ENCODE measurements at places on chromosomes 5 and 9.

DNA sequence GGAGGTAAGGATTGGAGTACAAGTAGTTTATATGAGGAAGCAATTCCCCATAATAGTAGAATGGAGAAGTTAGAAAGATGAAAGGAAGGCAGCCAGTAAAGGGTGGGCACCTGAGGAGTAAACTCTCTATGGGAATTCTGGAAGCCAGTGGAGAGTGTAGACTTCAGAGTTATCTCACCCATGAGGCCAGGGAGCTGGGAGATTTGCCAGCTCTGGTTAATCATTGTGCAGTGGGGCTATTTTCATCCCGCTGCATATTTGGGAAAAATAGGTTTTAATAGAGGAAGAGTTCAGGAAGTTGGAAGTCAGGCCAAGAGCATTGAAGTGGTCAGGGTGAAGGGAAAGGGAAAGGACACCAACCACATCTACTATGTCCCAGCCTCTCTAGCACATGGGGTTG lies 242.3 kb upstream of the BRINP1 start:
- no peak for DNase-seq

DNA sequence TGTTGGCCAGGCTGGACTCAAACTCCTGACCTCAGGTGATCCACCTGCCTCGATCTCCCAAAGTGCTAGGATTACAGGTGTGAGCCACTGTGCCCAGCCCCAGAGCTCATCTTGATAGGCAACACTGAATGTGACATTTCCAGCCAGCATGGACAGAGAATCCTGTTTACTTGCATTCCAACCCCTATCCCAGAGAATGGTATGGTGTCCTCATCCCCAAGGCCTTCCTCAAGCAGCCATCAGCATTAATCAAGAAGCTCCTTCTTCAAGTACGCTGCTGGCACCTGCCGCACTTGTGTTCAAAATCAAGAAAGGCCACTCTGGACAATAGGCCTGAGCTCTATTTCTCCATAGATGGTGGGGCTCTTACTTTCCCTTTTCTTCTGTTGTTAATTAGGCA lies 40.2 kb downstream of the STARD4 start:
- DNase-seq, result no peak

DNA sequence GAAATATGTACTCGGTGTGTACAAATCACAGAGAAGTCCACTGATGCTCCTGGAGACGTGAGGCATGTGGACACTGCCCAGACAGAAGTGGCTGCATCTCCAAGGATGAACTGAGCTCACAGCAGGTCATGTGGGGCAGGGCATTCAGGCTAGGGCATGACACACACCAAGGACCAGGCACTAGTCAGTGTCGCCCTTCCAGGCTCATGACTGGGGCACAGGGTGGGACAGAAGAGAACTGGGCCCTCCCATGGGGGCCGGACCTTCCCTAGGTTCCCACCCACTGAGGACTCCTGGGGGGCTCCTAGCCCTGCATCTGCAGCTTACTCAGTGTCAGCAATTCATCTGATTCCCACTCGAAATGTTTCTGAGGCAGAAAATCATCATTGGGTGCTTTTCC lies 256.8 kb upstream of the IRX4 start:
- no peak for DNase-seq

DNA sequence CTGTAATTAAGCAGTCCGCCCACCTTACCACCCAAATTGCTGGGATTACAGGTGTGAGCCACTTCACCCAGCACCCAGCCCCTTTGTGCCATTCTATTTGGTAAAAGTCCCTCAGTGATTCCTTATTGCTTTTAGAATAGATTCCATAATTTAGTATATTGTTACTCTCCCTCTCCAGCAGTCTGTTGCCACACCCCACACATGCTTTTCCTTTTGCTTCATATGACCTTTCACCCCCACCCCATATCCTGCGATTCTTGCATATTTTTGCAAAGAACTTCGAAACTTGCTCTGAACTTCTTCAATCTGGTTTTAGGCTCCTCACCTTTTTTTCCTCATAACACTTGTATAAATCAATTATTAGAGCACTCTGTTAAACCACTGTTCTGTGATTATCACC lies 100.2 kb downstream of the MTREX start:
- no peak for DNase-seq

GRCh38 chr5:61991866-61992265 lies 314.1 kb upstream of the KIF2A start:
- no peak for DNase-seq

GRCh38 chr9:134396825-134397224 lies 70.6 kb downstream of the RXRA start:
- DNase-seq, result peak; percentile 63

GRCh38 chr5:22985446-22985845 lies 132.3 kb upstream of the CDH12 start:
- no peak for DNase-seq

GRCh38 chr9:1917396-1917935 lies 97.7 kb upstream of the SMARCA2 start:
- DNase-seq, result no peak

GRCh38 chr5:83636156-83636555 lies 84.5 kb downstream of the HAPLN1 start:
- no peak for DNase-seq

- DNase-seq, result no peak
These were observed 263.2 kb downstream of the PJA2 start for GRCh38 chr5:109146591-109146990.

DNA sequence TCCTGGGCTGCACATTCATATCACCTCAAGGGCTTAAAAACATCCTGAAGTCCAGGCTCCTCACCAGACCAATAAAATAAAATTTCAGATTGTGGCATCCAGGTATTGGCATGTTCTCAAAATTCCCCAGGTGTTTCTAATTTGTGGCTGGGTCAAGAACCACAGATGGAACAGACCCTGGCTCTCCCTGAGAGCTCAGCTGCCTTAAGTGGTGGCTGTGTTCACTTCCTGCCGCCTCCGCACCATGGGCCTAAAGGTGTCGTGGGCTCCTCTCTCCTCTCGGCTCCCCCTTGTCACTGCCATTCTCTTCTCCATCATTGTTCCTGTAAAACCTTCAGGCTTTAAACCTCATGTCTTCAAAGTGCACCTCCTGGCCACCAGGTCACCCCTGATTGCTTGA lies 17.8 kb upstream of the CCNJL start:
- no peak for DNase-seq

GRCh38 chr5:144427866-144428265 lies 257.2 kb downstream of the KCTD16 start:
- DNase-seq, result no peak

GRCh38 chr9:35490155-35490909 lies 421 bp downstream of the RUSC2 start:
- DNase-seq, result no peak

DNA sequence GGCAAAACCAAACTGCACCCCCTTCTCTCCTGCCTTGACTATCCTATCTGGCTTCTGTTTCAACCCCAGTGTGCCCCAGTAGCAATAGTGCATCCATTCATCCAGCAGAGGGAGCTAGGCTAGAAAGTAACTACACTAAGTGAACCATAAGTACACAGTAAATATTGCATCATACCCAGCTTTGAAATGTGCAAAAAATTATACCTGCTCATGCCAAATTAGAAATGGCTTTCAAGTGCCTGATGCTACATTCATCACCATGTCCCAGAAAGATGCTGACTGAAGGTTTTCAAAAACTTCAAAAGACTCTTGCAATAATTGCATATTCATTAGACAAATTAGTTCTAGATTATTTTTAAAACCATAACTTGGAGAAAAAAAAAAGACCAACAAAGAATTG lies 153.5 kb downstream of the PRELID2 start:
- DNase-seq, result peak; percentile 10

GRCh38 chr9:109190151-109190550 lies 23.1 kb upstream of the FRRS1L start:
- no peak for DNase-seq

DNA sequence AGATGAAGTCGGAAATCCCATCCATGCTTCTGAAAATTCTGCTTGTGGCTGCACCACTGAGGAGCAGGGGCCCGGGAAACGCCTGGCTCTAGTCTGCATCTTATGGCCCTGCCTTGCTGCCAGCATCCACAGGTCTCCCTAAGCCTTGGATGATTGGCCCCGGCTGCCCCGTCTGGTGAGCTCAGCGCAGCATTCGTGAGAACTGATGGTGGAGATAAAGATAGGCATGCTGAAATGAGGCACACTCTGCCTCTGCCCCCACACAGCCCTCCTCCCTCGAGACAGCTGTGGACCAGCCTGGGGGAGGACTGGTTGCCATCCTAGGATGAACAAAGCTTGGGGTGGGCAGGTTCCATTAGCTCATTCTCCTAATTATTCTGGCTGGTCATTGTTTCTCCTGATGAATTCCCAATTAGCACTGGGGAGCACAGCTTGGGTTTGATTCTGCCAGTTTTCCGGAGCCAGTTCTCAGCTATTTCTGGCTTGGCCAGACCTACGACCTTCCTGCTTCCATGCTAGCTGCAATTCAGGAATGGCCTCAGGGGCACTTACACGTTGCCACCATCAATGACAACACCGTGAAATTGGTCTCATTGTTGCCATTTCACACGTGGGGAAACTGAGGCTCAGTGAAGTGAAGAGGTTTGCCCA lies 62.8 kb upstream of the CPEB4 start:
- no peak for DNase-seq

- no peak for DNase-seq
These were observed 33.1 kb downstream of the BTF3 start for GRCh38 chr5:73531356-73531755.
